ENCODE measurements at places on chromosomes 3 and 15.

GRCh38 chr3:53833700-53834099 is 12.5 kb downstream of the CHDH start:
- DNase-seq: no peak

GRCh38 chr15:59400103-59400813 is 27.6 kb upstream of the MYO1E start:
- no peak for DNase-seq

GRCh38 chr3:182524711-182525401 is 268.4 kb upstream of the ATP11B start:
- no peak for DNase-seq

GRCh38 chr3:46670891-46671427 is 22.5 kb downstream of the ALS2CL start:
- no peak for DNase-seq

GRCh38 chr15:94858011-94858410 is 626.6 kb downstream of the MCTP2 start:
- no peak for DNase-seq

DNA sequence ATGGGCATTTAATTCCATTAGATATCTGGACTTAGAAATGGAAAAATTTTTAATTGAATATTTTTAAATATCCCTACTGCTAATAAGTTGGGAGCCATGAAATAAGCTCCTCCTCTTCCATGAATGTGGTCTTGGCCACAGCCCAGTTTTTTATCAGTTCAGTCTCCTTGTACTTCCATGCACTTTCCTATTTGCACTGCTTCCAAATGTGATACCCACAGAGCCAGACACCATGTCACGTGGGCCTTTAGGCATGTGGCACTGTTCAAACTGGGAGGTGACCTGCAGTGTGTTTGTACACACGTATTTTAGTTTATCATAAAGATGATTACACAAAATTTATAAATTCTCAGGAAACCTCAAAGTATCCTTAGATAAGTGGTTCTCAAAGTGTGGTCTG is 80.1 kb upstream of the DGKG start:
- no peak for DNase-seq

- no peak for DNase-seq
Measured at GRCh38 chr3:37575284-37575683, 286.4 kb upstream of the CTDSPL start.

DNA sequence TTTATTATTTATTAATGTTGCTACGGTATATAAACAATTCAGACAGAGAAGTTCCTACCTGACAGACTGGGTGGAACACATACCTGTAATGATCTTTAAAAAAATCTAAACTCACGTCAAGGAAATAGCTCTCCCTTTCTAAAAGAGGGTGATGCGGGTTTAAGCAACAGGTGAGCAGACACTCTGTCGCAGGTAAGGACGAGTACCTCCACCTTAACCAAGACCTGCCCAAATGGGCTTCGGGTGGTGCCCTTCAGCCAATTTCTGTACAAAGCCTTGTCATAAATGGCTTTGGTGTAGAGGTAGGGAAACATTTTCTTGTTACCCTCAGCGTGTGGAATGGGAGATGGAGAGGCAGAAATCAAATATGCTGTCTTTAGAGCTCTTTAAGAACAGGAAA is 67.0 kb downstream of the CHSY1 start:
- DNase-seq: no peak

DNA sequence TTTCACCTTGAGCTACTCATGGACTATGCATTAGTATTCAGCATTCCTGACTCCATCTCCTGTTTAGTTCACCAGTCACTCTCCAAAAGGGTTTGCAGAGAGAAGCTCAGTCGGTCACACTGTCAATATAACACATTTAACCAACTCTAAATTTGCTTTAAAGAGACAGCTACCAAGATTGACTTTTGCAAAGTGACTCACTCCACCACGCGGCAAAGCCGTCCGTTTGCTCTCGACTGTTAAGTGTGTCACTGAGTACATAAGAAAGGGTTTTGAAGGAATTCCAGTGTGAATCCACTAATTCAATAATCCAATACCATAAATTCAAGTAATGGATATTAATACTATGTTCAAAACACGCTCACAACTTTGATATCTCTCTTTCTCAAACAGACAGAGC is 1006.7 kb upstream of the NR2F2 start:
- DNase-seq: no peak

GRCh38 chr3:97983933-97984491 is 11.8 kb upstream of the RIOX2 start:
- no peak for DNase-seq

Measured in NCI-H1436 treated with DMSO at 0.1 percent for 48 hours (cell line).